ENCODE measurements at places on chromosomes 5 and 9.

DNA sequence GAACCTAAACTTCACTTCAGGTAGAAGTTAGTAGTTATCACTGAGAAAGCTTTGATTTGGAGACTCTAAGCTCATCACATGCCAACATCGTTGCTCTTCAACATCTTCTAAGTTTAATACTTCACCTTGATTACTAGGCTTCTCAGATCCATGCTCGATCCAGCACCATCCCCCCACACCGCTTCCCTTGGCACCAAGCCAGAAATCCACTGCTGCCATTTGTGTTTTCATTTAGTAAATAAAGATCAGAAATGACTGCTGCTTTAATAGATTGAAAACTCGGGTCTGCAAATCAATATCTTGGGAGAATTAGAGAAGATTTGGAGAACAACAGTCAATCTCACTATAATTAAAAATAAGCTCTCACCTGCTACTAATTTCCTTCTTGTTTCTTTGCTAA, 214.7 kb upstream of the NR4A3 start:
- no peak for DNase-seq

DNA sequence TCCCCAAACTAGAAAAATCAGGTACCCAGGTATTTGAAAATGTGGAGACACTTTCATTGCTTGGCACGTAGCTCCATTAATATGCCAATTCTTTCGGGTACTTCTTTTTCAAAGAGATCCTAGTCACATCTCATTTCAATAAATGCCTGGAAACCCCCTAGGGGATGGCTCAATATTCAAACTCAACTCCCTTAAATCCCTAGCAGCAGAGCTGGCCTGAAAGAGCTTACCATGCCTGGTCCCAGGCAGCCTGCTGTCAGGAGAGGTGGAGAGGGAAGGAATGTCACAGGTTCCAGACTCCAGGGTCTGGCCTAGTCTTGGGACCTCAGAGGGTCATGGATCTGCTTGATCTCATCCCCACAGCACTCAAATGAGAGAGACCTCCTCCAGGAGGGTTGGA, 187.1 kb downstream of the SPOCK1 start:
- DNase-seq, result no peak

DNA sequence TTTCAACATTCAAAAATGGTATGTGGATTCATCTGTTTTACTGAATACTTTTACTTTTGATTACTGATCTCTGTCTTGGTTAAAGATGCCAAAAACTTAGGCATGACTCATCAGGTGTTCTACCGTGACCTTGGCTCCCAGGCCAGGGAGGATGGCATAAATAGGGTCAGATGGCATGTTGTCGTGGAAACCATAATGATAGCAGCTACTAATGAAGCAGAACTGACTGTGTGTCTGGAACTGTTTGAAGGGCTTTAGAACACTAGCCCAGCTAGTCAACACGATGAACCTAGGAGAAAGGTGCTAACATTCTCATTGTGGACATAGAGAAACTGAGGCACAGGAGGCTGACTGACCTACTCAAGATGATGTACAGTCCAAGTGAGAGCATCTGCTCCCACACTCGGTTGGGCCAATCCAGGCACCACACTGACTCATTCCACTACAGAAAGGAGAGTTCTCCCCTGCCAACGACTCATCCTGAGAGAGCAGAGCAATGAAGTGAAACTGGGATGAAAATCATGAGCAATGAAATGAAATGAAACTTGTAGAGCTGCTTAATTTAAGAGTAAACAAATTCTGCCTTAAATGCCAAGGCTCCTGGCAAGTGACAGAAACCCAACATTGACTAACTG, 116.0 kb downstream of the TENT4A start:
- DNase-seq, result no peak

- no peak for DNase-seq
Measured at GRCh38 chr9:21047281-21047691, 15.8 kb upstream of the HACD4 start.

- no peak for DNase-seq
Measured at GRCh38 chr9:86902586-86902985, 44.7 kb downstream of the GAS1 start.

DNA sequence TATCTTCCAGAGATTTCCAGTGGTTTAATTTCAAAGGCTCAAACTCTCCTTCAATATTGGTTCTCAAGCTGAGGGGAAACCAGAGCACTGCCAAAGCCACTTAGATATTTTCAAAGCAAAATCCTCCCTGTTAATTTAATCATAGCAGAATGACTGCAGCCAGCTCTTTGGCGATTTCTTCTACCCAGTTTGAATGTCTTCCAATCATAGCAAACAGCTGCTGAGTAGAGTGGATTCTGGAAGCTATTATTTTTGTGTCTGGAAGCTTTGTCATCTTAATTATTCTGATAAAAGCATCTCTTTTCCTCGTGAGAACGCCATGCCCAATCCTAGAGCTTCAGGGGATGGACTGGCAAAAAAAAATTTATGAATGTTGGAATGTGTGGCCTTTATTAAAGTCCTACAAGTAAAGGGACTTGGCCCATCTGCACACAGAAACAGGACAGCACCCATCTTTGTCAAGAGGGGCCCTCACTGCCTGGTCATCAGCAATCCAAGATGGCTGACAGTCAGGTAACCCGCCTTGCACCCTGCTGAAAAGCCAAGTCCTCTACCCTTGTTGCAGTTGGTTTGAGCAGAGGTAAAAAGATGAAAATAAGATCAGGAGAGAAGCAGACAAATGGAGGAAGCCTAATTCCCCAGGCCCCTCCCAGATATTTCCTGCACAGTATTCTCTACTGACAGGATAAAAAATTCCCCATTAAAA, 125.1 kb downstream of the SUSD1 start:
- no peak for DNase-seq

Measured in NCI-H1694 treated with DMSO at 0.1 percent for 48 hours (cell line).